Substantia nigra (tissue), 51 donors: ENCODE measurements at places on chromosomes 1 and 21.

DNA sequence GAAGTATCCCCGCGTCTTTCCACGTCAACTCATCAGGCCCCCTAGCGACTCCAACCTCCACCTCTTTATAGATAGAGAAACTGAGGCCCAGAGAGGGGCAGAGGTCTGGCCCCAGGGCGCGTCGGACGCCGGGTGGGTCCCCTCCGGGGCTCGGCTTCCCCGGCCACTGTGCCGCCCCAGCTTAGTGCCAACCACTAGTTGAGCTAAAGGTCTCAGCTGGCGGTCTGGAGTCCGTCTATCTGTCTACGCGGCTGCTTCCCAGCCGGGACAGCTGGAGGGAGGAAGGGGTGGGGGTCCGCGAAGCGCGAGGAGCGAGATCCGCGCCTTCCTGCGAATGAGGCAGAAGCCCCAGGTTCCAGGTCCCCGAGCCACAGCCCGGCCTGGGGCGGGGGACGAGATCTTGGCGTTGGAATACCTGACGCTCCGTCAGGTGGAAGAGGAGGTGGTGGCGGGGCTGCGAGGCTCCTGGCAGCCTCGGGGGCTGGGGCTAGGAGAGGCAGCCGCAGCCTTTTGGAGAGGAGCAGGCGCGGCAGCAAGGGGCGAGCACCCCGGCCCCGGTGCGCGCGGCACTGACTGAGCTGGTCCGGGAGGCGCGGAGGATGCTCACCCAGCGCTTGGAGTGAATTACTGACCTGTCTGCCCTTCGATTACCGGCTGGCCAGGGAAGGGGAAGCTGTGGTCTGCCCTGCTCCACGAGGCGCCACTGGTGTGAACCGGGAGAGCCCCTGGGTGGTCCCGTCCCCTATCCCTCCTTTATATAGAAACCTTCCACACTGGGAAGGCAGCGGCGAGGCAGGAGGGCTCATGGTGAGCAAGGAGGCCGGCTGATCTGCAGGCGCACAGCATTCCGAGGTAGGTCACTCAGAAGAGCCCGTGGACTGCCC, 937 bp downstream of the PODN start:
- no peak for DNase-seq

DNA sequence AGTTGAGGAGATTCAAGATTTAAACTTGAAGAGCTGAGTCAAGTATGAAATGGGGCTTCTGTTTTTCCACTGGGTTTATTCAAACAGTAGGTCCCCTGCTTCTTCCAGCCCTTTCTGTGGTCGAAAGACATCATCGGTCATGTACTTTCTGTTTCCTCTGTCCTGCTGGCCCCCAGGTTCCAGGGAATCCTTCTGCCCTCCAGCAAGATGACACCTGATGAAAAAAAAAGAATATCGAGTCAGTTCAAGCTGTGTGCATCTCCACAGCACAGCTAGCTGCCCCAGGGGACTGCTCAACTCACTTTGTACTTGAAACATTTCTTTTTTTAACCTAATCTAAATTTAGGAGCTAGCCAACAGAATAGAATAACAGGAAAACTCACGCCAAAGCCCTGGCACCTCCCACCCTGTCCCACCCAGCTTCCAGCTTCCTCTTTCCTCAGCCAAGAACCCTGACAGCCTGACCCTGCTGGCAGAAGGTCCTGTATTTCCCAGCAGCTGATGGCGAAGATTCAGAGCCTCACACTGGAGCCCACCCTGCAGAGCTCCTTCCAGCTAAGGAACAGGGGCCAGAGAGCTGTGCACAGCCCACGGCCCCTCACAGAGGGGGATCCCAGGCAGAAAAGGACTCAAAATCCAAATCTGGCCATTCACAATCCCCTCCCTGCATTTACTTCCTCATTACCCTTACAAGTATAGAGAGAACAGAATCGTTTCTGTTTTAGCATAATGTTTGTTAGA, 176.5 kb downstream of the PSMG1 start:
- DNase-seq = no peak

DNA sequence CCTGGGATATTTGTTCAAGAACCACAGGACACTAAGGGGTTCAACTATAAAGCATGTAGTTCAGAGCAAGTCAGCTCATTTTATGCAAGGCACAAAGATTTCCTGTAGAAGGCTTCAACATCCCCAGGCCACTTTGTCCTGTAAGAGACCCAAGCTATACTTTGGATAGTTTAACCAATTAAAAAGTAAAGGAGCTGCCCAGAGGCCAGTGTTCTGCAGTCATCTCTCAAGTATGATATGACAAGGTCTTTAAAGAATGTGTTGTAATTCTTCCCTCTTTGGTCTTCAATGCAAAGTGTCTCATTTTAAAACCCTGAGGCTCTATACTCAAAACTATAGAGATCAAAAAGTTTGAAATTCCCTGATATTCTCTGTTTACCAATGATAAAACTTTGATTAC, 34.1 kb downstream of the KRTAP20-3 start:
- DNase-seq = no peak

DNA sequence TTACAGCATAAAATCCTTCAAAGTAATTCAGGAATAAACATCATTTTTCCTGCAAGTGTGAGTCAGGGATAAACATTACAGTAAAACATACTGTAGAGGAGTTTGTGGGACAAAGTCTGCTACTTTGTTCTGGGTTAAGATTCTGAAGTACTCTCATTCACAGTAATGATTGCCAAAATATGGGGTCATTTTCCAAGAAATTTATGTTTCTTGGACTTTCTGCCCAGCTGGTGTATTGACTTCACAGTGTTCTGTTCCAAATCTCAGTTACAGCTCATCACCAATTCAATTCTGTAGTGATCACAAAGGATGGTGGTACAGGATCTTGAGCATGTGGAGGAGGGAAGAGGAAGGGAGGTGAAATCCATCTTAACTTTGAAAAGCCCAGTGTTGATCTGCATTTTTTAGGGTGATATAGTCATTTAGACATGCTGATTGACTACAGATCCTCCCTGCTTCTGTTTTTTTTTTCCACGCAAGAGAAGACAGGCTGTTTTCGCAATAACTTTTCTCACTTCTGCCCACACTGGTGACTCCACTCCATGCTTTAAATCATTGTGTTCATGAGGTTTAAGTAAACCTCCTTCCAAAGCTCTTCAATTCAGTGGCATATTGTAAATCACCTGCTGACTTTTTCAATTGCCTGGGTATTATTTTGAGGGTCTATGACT, 60.4 kb upstream of the C1orf53 start:
- no peak for DNase-seq

DNA sequence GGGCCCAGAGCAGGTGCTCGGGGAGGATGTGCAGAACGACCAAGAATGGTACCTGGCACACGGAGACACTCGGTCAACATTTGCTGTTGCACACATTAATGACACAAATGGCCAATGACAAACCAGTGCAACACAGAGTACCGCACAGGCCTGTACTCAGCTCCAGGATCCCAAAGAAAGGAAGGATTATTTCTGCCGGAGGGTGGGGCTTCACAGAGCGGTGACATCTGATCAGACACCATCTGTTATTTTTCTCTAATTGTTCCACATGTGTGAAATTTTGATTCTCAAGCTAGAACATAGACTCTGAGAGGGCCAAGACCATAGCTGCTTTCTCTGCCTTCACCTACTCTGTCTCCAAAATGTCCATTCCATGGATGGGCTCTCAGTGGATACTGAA, 100.4 kb downstream of the MRPL37 start:
- no peak for DNase-seq

GRCh38 chr1:99936071-99936470, 33.7 kb upstream of the SLC35A3 start:
- DNase-seq = no peak

- no peak for DNase-seq
Measured at GRCh38 chr1:6235296-6235677, 477 bp downstream of the ICMT start.

GRCh38 chr1:91827087-91827458, 58.9 kb downstream of the TGFBR3 start:
- no peak for DNase-seq

DNA sequence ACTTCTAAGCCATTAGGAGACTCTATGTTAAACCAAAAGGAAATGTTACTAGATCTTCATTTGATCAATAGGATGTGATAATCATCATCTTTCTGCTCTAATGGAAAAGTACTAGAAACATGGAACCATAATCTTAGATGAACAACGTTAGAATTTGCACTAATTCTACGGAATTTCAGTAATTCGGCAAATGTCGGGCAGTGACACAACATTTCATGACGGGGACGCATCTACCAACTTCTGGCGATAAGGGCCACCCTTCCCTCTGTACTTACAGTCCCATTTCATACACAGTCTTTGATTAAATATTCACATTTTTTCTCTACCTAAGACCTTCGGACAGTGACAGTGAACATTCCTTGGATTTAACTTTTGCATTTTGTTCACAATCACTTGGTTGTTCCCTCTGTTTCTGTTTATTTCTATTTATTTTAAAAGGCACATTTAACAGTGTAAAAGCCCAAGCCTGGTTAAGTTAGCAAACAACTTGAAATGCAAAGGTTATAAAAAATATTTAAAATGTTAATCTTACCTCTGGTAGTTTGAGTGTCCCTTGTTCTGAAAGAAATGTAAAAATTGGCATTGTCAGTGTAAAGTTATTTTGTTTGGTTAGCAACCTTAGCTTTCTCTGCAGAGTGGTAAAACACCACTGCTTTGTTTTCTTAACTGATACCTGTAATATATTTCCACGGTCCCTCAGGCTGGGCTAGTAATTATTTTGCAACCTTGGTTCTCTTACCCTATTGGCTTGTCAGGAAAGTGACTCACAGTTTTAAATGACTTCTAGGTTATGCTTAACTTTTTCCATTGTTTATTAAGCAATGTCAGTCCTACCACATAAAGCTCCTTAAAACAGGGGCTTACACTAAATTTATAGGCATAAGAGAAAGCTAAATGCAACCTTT, 276.9 kb downstream of the VAV3 start:
- DNase-seq = no peak

DNA sequence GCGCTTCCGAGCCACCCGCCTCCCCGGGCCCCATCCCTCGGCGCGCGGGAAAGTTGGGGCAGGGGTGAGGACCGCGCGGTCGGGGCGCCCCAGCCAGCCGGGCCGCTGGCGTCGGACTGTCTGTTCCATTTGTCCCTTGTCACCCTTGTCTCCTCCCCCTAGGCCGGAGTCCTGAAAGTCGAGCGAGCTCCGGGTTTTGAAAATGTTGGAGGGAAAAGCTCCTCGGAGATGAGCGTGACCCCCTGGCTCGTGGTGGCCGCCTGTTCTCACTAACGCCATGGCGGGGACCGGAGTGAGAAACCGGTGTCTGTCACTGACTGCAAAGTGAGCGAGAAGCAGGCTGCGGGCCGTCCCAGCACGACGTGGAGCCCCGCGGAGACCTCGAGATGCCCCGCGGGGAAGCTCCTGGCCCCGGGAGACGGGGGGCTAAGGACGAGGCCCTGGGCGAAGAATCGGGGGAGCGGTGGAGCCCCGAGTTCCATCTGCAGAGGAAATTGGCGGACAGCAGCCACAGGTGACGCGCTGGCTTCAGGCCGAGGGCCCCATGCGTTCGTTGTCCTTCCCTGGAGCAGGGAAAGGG, 491 bp downstream of the PER3 start:
- peak; percentile 46 for DNase-seq

DNA sequence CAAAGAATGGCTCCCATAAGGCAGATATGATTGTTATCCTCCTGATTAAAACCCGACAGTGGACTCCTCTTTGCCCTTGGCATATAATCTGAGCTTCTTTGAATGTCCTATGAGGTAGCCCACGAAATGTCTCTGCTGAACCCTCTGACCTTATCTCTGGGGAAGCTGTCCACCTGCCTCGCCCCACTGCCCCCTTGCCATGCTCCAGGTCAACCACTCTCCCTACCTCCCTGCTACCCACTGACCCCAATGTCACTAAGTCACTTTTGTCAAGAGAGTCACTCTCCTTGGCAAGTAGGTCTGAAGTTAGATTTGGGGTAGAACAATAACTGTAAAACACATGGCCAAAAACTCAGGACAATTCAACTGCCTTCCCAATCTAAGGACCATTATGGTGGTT, 54.5 kb downstream of the UTP25 start:
- DNase-seq = no peak

GRCh38 chr1:66623812-66624211, 89.9 kb downstream of the SGIP1 start:
- no peak for DNase-seq

- no peak for DNase-seq
Measured at GRCh38 chr1:211908453-211908852, 77.9 kb upstream of the LPGAT1 start.

DNA sequence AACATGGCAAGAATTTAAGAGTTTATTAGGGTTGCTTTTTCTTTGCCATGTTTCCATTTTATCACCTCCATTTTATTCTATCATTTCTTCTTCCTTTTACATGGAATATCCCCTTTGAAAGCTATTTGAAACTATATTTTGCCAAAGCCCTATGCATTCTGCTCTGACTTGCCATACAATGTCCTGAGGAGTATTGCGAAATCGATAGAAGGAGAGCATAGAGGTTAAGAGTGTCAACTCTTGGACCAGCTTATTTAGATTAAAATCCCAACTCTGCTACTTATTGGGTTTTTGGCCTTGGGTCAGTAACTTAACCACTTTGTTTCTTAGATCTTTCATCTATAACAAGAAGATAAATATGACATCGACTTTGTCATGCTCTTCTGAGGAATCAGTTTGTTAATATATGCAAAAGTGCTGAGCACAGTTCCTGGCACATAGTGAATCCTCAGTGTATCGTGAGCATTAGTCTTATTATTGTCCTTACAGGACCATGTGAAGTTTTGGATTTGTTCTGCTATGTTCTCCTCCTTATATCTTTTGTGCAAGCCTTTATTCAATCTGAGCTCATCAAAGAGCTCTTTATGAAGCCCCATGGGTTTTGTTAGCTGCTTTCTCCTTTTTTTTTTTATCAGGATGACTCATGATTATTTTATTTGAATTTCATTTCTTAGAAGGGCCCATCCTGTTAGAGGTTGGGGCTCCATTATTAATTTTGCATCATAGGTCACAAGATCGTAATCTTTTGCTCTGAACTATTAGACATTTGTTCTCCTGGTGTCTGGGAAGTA, 17.6 kb downstream of the ACKR1 start:
- no peak for DNase-seq

GRCh38 chr1:156367383-156368156, 1.4 kb upstream of the RHBG start:
- no peak for DNase-seq

DNA sequence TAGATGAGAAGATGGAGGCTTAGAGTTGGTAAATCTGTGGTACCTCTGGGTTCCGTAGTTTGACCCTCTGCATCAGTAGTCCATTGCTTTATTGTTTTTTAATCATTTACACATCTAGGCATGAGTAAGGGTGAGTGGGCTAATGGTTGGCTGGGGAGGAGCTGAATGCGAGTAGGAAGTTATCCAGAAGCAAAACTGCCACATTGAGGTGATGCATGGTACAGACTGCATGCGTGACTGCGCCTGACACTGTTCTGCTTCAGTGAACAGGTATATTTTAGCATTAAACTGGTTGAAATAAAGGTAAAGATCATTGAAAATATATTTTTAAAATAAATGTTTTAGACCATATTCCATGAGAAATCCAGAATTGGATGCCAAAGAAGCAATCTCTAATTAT, 4.4 kb downstream of the DNAJC16 start:
- DNase-seq = no peak

DNA sequence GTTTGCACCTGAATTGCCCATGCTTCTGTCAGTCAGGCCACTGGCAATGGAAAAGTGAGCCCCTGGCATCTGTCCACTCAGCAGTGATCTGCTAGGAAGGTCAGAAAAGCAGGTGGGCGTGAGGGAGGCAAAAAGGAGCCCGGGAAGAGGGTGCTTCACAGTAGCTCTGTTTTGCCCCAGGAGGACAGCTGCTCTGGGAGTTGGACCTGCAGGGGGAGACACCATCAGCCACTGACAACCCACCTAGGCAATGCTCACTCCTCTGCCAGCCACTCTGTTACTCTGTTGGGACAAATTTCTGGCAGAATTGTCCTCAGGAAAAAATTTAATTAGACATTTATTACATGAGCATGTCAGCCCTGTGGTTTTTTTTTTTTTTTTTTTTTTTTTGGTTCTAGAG, 146.4 kb downstream of the LRIG2 start:
- no peak for DNase-seq
